ENCODE measurements at places on chromosomes 5 and 9.

DNA sequence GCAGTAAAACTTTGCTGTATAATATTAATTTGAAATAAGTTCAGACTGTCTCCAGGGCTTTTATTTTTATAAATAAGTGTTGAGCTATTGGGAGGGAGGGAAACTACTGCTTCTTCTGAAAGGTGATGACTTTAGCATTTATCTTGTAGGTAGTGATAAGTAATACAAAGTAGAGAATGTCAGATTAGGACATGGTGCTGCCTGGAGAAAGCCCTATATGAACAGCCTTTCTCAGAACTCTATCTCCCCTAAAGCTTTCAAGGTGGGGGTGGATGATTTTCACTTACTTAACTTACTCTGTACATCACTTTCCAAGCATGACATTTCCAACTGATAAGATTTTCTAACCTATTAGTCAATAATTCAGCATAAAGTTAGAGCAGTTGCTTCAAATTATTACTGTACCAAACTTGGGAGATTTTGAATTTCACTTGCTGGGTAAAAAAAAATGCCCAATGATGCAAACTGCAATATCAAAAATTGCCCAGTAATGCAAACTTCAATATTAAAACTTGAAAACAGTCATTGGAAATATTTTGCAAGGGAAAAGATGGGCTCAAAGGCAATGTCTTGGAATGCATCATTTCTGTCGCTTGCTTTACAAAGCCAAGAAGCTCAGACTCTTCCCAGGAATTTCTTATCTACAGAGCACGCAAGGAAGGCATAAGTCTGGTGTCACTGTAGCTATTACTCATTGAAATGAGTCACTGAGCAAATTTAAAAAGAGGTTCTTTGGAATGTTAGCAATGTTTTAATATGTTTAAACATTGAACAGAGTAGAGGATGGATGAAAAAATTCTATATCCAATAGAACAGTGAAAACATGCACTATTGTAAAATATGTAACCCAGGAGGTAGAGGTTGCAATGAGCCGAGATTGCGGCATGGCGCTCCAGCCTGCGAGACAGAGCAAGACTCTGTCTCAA is 569.5 kb downstream of the PSAT1 start:
- DNase-seq = no peak

DNA sequence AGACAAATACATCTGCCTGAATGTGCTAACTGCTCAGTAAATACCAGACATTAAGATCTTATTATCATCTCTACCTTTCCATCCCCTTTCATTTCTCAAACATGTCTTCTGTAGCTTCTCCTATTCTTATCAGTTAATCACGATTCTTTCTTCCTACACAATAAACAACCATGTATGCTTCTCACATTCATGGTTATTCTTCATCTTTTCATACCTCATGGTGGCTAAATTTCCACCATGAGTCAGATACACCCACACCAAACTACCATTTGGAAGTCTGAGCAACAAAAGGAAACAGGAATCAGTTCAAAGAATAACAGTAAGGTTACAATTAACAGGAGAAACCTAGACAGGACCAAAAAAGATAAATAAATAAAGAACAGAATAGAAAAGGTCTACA is 7.7 kb downstream of the ZNF622 start:
- no peak for DNase-seq

DNA sequence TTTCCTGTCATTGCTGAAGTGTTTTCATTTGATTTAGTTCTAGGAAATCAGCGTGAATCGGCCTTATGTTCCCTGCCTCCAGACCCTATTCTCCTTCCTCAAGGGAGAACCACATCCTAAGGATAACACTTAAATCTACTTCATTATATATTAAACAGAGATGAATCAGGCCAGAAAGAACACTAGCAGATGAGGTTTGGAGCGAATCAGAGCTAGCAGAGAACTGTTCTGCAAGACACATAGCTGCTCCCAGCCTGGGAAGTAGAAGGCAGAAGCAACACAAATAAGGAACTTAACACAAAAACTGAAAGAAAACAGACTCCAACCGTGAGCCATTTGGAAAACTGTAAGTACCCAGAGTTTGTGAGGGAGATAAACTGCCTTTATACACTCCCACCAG is 718.2 kb downstream of the SEMA5A start:
- DNase-seq = no peak

GRCh38 chr5:111116550-111116949 is 24.4 kb downstream of the WDR36 start:
- no peak for DNase-seq

GRCh38 chr9:133735931-133736330 is 2.2 kb downstream of the SARDH start:
- no peak for DNase-seq

DNA sequence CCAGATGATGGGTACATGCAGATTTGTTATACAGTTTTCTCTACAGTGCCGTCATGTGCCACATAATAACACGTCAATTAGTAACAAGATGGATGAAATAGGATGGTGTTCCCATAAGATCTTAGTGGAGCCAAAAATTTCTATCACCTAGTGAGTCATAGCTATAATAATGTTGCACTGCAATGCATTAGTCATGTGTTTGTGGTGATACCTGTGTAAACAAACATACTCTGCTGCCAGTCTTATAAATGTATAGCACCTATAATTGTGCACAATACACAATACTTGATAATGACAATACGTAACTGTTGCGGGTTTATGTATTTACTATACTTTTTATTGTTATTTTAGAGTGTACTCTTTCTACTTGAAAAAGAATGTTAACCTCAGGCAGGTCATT is 865.4 kb downstream of the MAT2B start:
- DNase-seq = no peak

- DNase-seq = no peak
Measured at GRCh38 chr5:79762929-79763328, 73.3 kb downstream of the CMYA5 start.

- DNase-seq = no peak
Measured at GRCh38 chr5:180341595-180341994, 11.5 kb downstream of the GFPT2 start.

DNA sequence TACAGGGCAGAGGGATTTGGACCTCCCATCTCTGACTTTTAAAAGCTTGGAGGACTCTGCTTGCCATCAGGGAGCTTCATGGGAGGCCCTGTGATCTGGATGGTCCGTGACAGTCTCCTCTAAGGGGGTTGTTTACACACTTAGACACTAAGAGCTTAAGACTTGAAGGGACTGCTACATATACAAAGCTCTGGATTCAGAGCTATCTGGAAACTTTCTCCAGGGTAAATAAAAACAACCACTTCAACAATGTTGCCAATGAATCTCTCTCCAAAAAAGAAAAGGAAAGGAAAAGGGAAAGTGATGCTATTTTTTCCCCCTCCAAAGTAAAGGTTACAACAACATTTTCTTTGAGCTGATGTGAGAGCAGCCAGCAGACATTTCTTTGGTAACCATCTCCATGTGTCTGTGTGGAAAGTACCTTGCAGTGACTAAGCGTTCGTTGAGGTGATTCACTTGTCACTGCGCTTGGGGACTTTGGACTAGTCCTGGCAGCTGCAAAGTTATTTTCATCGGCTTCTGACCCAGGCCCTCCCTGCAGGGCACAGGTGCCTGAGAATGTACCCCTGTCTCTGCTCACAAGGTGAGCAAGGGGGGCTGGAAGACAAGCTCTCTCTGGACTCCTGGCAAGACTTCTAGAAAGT is 262.1 kb upstream of the KLF4 start:
- no peak for DNase-seq

DNA sequence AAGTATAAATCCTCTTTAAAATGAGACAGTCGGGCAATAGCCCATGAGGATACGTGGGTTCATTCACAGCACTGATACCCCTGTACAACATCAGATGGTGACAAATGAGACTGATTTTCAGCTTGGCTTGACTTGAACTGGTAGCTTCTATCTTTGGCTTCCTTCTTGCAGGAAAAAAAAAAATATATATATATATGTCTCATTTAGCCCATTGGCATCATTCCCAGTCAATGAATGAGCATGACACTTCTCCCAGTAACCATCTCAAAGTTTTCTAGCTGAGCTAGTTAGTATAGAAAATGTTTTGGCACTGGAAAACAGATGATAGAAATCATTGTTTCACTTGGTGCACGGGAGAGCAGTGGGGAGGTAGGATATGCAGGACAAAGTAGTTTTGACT is 222.5 kb upstream of the TAS2R1 start:
- no peak for DNase-seq

GRCh38 chr5:45260292-45260691 is 435.9 kb downstream of the HCN1 start:
- DNase-seq = no peak

GRCh38 chr5:17075236-17075635 is 139.1 kb upstream of the MYO10 start:
- DNase-seq = no peak

GRCh38 chr5:139655727-139656271 is 7.7 kb downstream of the CXXC5 start:
- DNase-seq = no peak

- no peak for DNase-seq
Measured at GRCh38 chr9:96108691-96109380, 193.1 kb downstream of the HSD17B3 start.

GRCh38 chr9:112241491-112241890 is 66.4 kb upstream of the SUSD1 start:
- no peak for DNase-seq

GRCh38 chr9:135085830-135086546 is 1.5 kb upstream of the OLFM1 start:
- DNase-seq = peak; percentile 23

DNA sequence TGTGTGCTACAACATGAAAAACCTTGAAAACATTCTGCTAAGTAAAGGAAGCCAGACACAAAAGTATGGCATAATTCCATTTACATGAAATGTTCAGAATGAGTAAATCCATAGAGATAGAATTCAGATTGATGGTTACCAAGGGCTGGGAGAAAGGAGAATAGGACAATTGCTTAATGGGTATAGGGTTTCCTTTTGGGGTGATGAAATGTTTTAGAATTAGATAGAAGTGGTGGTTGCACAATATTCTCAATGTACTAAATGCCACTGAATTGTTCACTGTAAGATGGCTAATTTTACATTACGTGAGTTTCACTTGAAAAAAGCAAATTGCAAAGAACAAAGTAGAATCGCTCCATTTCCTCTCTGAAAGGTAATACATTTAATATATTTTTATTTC is 43.0 kb upstream of the GAS1 start:
- DNase-seq = no peak

DNA sequence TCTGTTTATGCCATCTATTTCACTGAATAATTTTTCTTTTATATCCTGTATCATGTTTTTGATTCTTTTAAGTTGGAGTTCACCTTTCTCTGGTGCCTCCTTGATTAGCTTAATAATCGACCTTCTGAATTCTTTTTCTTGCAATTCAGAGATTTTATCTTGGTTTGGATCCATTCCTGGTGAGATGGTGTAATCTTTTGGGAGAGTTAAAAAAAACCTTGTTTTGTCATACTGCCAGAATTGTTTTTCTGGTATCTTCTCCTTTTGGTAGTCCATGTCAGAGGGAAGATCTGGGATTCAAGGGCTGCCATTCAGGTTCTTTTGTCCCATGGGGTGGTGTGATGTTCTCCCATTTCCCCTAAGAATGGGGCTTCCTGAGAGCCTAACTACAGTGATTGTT is 800.8 kb upstream of the TYRP1 start:
- no peak for DNase-seq

DNA sequence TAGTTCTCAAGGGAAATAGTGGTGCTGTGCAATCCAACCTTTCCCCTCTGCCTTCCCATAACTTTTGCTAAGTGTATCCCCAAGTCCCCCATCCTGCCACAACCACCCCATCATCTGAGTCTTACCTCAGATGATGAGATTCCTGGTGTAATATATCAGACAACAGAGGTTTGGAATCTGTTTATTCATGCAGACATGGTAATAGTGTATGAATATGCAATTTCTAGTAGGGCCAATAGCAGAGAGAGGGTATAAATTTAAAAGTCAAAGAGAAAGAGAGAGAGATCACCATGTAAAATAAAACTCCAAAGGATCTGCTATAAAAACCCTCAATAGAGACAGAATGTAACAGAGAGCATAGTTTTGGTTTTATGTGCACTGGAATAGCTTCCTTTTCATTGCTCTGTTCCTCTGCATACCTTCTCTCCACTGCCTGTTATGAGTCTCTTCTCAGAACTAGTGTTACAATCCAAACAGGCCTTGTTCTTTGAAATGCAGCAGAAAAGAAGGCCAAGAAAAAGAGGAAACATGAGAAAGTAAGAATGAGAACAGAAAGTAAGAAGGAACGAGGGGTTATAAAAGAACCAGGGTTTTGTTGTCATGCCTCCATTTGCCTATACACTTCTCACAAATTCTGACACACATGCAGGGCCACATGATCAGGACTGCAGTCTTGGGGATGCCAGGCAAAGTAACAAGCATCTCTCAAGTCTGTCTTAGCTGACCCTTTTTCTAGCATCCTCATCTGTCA is 278.0 kb downstream of the CETN3 start:
- DNase-seq = no peak

DNA sequence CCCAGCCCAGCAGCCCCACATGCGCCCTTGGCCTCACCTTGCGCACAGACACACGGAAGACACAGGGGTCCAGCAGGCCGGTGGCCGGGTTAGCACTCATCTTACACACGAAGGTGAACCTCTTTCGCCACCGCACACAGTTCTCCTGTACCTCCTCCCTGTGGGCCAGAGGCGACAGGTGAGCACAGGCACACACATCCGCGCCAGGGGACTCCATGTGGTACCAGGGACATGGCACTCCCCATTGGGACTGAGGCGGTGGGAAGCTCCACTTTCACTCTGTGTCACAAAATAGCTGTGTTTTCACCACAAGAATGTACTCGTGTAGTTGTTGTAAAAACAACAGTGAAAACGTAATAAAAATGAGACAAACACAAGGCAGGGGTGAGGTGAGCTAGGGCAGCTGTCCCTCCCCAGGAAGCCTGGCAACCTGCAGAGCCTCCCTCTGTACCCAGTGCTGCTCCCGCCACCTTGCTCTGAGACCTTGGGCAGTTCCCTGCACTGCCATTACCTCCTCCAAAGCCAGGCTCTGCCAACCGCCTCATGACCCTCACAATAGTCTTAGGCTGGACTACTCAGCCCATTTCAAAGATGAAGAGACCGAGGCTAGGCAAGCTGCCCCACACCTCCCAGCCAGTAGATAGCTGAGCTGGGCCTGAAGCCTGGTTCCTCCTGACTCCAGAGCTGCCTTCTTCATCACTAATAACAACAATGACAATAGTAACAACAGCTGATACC is 16.3 kb upstream of the DPM2 start:
- no peak for DNase-seq

DNA sequence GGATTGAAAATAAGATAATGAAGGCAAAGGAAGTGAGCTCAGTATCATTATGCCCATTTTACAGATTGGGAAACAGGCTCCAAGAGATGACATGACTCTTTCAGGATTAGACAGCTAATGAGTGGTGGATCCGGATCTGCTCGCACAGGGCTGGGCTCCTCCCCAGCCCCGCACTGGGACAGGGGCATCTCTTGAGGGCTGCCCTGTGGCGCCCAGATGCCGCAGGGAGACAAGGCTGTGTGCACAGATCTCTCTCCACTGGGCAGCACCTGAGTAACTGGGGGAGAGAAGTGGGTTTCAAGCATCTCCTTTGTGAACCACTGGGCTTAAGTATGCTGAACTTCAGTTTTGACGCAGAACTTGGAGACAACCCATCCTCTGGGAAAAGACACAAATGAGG is 43.9 kb downstream of the ADAMTS2 start:
- DNase-seq = no peak

DNA sequence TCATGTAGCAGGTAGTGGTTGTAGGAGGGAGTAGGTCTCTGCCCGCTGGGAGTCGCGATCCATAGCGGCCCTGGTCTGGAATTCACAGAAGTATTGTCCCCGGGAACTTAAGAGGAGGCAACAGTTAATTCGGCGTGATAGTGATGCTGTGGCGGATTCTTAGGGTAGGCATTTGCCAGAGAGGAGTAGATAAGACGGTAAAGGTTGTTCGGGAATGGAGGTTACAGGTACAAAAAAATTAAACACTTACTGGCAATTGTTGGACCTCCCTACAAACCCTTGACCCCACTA is 679 bp downstream of the SMC5 start:
- no peak for DNase-seq
